ENCODE measurements at places on chromosomes 13 and 19.

- DNase-seq: peak; percentile 20
These were observed at the start of gene TNFSF11 for GRCh38 chr13:42574011-42574410. TSS of gene TNFSF11 (plus strand) at chr13:42574152. CDS start at chr13:42574304, 152 bp downstream.

DNA sequence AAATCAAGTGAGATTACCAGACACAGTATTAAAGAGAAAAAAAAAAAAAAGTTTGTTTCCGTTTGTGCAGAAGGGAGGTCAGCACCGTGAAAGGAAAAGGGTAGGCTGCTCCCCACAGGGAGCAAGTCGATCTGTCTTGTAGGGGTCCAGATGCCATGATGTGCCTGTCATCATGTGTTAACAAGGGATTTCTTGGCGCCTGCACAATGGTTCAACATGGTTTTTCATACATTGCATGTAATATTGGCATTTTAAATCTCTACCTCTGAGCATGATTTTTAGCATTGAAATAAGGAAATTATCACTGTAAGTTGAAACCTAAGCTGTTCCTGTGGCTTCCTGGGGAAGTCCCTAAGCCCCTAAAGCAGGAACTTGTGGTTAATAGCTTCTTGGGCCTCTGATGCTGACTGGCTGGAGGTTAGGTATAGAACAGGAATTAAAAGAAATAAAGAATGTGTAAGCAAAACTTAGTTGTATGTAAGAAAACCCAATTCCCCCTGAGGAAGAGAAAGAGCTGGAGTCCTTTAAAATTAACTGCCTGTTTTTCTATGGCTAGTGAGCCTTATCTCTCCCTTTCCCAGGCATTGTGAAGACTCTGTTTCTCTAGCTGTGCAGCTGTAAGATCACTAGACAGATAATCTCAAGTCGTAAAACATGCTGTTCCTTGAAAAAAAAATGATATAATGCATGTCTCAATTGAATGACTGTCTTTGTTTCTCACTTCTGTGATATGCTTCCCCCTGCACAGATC is 7.4 kb upstream of the FCGBP start:
- DNase-seq: peak; percentile 29

GRCh38 chr13:91117351-91117750 is 230.1 kb upstream of the MIR17HG start:
- no peak for DNase-seq

GRCh38 chr13:113840541-113841352 is 23.1 kb downstream of the GAS6 start:
- no peak for DNase-seq

DNA sequence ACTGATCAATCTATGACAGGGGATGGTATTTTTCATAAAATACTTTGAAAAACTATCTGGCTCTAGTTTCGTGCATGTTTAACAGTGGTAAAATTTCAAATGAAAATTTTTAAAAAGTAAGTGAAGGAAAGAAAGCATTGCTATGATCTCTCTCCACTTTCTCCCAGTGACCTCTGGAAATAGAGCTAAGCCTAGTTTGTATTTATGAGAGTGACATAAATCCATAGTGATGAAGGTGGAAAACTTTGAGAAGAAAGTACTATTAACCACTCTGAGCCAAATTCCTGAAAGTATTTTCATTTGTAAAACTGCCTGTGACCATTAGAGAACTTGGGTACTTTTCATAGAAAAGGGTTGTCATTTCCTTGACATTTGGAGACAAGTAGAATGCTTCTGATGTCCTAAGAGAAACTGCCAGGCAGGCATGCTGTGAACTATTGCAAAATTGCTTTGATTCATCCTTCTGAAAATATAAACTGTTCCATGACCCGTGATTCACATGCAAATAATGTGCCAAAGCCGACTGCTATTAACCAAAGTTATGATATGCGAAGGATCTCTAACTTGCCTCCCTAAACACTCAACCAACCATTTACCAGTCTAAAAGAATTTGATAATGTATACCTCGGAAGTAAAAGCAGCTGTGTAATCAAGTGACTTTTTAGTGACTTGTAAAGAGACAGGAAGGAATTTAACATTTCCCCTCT is 133.2 kb downstream of the VWA8 start:
- no peak for DNase-seq

- no peak for DNase-seq
These were observed 74.9 kb downstream of the ALOX5AP start for GRCh38 chr13:30810261-30810701.

DNA sequence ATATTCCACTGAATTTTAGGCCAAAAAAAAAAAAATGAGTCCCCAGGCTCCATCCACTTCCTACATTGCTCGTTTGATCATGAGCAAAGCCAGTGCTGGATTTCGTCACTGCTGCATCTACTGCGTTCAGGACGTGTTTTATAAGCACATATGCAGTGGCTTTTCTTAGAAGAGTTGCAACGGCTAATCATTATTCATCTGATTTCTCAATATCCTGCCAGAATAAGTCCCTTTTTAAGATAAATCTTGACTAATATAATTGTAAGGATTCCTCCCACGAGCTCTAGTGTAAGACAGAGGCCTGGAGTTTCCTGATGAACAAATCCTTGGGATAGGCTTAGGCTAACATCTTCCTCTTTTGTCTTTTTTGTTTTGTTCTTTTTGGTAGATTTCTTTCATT is 19.5 kb downstream of the FAM124A start:
- no peak for DNase-seq

DNA sequence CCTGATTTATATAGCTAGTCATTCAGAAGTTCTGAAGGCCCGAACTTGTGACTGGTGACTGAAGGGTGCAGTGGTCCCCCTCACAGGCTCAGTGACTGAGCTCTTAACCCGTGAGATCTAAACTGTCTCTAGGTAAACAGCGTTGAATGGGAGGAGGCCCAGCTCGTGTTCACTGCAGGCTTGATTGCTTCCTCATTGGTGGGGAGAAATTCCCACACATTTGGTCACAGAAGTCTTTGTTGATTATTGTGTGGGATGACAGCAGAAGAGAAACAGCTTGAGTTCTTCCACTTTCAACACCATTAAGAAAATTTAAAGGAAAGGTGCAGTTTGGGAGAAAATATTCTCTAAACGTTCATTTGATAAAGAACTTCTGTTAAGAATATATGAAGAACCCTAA is 1178.0 kb downstream of the UQCRFS1 start:
- DNase-seq: no peak

DNA sequence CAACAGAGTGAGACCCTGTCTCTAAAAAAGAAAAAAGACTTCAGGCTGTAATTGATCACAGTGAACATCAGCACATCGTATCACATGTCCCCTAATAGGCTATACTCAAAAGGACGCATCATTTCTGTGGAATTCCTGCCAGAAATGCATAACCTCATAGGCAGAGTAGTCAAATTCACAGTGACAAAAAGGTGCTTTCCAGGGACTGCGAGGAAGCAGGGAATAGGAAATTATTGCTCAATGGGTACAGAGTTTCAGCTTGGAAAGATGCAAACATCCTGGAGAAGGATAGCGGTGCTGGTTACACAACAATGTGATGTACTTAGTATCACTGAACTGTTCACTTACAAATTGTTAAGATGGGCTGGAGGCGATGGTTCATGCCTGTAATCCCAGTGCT is 41.1 kb upstream of the MRI1 start:
- DNase-seq: no peak

DNA sequence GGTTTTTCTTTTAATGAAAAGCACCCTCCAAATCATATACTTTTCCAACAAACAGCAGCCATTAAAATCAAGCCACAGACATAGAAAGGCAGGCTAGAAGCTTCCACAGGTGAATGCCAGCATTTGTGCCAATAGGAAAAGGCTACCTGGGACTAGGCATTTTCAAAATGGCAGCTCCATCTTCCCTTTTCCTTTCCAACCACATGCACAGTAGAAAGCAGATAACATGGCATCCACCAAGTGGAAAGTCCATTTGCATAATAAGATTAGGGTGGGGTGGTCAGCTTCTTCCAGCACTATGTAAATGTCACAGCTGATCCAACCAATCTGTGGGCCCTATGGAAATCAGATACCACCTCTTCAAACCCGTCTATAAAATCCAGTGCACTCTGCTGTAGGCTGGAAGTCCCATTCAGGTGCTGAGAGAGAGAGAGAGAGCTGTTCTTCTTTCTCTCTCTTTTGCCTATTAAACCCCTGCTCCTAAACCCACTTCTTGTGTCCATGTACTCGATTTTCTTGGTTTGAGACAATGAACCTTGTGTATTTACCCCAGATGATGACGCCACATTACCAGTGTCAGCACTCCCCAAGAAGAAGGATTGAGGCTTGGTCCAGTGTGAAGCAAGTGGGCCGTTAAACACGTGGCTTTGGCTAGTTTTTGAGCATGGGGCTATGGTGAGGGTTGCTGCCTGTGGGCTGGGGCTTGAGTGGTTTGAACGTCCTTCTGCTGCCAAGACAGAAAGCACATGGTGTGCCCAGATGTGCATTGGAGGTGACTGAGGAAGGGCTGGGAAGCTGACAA is 24.2 kb upstream of the IGFL1 start:
- no peak for DNase-seq

DNA sequence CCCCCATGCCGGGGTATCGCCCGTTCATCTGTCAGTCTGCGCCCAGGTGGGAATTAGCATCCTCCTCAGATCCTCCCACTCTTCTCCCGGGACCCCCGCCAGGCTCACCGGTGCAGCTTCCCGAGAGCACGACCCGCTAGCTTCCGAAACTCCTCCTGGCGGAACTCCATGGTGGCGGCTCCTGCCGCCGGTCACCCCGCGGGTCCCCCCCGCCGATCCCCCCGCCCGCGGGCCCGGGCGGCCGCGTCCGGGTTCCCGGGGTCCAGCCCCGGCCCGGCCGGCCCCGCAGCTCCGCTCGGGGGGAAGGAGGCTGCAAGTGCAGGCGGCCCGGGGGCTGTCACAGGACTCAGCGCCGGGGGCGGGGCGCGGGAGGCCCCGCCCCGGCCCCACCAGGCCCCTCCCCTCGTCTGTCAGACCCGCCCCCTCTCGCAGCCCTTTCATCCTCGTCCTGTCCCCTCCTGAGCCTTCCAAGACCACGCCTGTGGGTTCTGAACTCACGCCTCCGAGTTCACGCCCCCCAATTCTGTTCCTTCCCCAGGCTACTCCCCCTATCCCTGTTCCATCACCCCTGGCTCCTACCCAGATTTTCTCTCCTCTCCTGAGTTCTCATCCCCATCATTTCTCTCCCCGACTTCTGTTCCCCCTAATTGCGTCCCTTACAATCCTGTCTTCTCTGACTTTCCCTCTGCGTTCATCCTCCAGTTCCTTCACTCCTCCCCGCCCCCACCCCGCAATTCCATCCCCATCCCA is at the start of gene SLC17A7:
TSS of gene SLC17A7 (minus strand) at position 318 of the 750 bp plus-strand sequence. CDS start at position 170, 148 bp downstream.
- no peak for DNase-seq

DNA sequence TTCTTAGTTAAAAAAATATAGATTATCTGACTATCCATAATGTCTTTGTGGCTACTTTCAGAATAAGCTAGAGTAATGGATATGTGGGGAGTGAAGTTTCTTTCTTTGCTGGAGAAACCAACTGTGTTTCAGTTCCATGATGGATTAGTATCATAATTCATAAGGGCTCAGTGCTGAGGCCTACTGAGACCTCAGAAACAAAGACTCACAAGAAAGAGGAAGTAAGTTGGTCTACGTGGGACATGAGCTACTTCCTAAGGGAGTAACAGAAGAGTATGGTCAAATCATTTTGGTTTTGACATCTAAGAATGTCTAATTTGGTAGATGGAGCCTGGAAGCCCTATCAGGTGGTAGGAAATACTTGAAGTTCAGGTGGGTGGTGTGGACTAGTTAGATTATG is 99.0 kb upstream of the HTR2A start:
- no peak for DNase-seq

DNA sequence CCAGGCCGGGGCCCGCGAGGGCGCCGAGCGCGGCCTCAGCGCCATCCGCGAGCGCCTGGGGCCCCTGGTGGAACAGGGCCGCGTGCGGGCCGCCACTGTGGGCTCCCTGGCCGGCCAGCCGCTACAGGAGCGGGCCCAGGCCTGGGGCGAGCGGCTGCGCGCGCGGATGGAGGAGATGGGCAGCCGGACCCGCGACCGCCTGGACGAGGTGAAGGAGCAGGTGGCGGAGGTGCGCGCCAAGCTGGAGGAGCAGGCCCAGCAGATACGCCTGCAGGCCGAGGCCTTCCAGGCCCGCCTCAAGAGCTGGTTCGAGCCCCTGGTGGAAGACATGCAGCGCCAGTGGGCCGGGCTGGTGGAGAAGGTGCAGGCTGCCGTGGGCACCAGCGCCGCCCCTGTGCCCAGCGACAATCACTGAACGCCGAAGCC is 3.3 kb downstream of the APOE start:
- no peak for DNase-seq

DNA sequence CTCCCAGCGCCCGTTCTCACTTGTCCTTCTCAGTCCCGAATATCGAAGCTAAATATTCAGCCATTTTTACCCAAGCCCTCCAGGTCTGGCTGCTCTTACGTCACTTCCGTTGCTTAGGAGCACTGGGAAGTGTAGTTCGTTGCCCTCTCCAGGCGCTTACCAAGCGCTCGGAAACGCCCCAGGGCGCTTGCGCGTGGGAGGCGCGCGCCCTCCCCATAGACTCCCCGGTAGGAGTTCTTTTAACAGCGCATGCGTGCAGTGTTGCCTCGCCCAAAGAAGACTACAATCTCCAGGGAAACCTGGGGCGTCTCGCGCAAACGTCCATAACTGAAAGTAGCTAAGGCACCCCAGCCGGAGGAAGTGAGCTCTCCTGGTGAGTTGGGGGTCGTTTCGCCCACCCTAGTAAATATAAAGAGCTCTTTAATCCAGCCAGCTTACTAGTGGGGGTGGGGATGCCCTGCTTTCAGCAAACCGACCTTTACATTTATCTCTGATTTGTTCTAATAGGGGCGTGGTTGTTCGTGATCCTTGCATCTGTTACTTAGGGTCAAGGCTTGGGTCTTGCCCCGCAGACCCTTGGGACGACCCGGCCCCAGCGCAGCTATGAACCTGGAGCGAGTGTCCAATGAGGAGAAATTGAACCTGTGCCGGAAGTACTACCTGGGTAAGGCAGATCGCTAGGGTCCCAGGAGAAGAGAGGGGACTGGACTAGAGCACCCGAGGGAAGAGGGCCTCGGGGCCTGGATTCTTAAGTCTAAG is at the start of the genes PSENEN and U2AF1L4:
TSS of gene PSENEN (plus strand) at position 324 of the 759 bp plus-strand sequence. CDS start at position 604, 280 bp downstream.
TSS of gene U2AF1L4 (minus strand) at position 91 of the 759 bp plus-strand sequence. CDS start at position 64, 27 bp downstream.
- peak; percentile 89 for DNase-seq

- DNase-seq: no peak
These were observed 1.3 kb upstream of the A1BG start for GRCh38 chr19:58354478-58355030.

GRCh38 chr19:48342841-48343540 is 17.6 kb downstream of the EMP3 start:
- DNase-seq: no peak

DNA sequence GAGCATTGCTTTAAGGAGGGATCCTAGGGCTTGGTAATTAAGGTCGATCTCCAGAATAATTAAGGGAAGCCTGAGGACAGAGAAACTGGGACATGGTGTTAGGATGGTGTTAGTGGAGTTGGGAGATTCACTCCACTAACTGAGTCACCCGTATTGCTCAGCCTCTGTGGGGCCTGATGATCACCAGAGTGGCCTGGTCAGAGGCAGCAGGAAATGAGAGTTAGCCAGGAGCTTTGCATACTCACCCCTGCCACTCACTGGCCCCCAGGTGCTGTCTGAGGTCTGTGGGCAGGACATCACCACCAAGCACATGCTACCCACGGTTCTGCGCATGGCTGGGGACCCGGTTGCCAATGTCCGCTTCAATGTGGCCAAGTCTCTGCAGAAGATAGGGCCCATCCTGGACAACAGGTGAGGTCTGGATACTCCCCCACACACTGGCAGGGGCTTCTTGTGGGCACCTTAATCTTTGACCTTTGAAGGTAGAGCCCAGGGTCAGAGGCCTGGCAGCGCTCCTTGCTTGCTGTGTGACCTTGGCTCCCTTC is 32.1 kb downstream of the PPP2R1A start:
- DNase-seq: no peak
